ENCODE measurements at places on chromosomes 13 and 19.

- no peak for DNase-seq
These were observed 147.7 kb downstream of the GGACT start for GRCh38 chr13:100440751-100441425.

GRCh38 chr13:111975539-111976473 is 91.1 kb upstream of the SOX1 start:
- no peak for DNase-seq

DNA sequence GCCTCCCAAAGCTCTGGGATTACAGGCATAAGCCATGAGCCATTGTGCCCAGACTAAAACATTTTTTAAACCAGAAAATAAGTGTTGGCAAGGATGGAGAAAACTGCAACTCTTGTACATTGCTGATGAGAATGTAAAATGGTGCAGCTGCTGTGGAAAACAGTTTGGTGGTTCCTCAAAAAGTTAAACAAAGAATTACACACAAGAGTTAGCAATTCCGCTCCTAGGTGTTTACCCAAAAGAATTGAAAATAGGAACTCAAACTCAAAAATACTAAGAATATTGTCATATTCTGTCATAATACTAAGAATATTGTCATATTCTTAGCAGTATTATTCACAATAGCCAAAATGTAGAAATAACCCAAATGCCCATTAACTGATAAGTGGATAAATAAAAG is 39.7 kb upstream of the USP12 start:
- no peak for DNase-seq

- no peak for DNase-seq
These were observed 117.6 kb downstream of the DNAJC15 start for GRCh38 chr13:43140985-43141384.

- DNase-seq, result no peak
These were observed 16.1 kb downstream of the SYDE1 start for GRCh38 chr19:15123031-15123890.

DNA sequence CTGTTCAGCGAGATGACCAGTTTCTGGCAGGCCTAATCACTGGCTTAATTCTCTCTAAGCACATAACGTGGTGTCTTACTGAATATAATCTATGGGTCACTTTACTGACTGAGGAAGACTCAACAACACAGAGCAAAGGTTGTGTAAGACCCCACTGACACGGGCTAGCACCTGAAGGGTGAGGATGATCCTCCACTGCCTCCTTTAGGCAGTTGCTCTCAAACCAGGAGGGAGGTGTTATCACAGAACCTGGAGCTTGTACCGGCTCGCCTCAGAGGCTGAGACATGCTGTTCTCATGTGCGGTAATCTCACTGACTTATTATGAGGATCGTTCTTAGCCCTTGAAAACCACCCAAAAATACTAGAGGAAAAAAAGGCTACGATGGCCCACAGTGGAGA is 28.3 kb downstream of the RCBTB2 start:
- no peak for DNase-seq

DNA sequence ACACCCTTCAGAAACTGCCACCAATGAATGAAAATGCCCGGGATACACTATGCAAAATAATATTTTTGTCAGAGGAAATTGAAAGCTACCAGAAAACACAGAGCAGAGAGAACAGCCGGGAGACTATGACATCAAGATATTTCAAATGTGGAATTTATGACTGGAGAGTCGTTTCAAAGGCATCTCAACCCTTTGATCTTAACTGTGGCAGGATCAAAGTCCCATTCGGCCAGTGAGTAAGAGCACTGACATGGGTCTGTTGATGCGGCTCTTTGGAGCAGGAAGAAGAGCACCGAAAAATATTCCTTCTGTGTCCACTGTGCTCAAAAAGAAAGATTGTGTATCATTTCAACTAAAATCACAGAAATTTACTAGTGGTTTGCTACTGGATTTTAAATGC is 201.9 kb downstream of the RFC3 start:
- no peak for DNase-seq

GRCh38 chr19:29812080-29812880 is 489 bp downstream of the CCNE1 start:
- DNase-seq, result peak; percentile 7

- no peak for DNase-seq
These were observed 8.7 kb upstream of the GALP start for GRCh38 chr19:56167064-56167578.

GRCh38 chr19:27815985-27816384 is 1397.0 kb downstream of the UQCRFS1 start:
- DNase-seq, result no peak

- DNase-seq, result peak; percentile 49
These were observed 18.7 kb upstream of the ZNF888 start for GRCh38 chr19:52941941-52942385.

DNA sequence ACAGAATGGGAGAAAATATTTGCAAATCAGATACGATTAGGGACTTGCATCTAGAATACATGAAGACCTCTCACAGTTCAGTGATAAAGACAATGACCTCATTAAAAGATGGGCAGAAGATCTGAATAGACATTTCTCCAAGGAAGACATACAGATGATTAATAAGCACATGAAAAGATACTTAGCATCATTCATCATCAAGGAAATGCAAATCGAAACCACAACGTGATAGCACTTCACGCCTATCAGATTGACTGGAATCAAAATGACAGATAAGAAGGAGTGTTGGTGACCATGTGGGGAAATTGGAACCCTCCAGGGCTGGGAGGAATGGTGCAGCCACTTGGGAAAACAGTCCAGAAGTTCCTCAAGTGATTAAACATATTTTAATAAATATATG is 25.8 kb downstream of the CFAP97D2 start:
- no peak for DNase-seq

DNA sequence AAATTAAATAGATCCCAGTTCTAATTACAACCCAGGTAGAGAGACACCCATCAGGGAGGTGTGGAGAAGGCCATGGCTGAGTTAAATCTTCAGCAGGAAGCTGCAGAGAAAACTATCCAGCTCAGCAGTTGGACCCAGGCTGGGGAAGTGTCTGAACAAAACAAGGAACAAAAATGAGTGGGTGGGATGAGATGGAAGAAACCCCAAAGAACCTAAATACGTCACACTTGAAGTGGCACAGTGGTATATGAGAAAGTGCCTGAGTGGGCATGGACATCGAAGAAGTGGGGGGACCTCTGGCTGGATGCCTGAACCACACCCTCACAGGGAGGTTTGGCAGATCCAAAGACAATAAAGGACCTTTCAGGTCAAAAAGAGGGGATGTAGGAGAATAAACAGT is 3.5 kb upstream of the EPHX3 start:
- DNase-seq, result no peak

DNA sequence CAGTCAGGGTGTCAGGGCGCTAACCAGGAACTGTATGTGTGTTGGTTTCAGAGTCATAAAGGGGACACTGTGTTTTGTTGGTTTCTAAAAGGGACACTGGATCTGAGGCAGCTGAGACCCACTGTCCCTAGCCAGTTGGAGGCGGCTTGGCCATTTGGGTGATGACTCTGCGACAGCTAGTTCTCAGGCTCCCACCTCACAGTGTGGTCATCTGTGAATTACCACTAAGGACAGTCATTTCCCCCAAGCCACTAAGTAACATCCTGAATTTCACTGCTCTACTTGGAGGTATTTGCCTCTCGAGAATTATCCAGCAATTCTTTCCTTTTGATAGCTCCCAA is 51.5 kb downstream of the EPS15L1 start:
- no peak for DNase-seq

GRCh38 chr13:91456837-91457236 is 58.4 kb downstream of the GPC5 start:
- no peak for DNase-seq

GRCh38 chr19:5983367-5983955 is 5.5 kb upstream of the RANBP3 start:
- no peak for DNase-seq

GRCh38 chr13:94030415-94031119 is 448.9 kb downstream of the DCT start:
- no peak for DNase-seq

GRCh38 chr19:17319473-17320238 is 10.3 kb downstream of the DDA1 start:
- DNase-seq, result no peak

DNA sequence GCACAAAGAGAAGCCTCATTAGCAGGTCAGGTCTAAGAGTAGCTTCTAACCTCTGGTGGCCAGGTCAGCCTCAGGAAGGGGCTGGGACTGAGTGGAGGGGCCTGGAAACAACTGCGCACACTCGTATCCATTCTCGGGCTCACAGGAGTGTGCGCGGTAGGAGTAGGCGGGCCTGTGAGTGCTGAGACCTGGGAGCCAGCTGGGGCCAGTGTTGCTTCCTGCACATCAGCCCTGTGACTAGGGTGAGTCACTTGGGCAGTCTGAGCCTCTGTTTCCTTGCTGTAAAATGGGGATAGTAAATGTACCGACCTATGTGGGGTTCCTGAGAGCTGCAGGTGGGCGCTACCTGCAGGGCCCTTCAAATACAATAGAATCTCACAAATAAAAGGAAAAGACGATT is 26.9 kb downstream of the SIN3B start:
- DNase-seq, result no peak

DNA sequence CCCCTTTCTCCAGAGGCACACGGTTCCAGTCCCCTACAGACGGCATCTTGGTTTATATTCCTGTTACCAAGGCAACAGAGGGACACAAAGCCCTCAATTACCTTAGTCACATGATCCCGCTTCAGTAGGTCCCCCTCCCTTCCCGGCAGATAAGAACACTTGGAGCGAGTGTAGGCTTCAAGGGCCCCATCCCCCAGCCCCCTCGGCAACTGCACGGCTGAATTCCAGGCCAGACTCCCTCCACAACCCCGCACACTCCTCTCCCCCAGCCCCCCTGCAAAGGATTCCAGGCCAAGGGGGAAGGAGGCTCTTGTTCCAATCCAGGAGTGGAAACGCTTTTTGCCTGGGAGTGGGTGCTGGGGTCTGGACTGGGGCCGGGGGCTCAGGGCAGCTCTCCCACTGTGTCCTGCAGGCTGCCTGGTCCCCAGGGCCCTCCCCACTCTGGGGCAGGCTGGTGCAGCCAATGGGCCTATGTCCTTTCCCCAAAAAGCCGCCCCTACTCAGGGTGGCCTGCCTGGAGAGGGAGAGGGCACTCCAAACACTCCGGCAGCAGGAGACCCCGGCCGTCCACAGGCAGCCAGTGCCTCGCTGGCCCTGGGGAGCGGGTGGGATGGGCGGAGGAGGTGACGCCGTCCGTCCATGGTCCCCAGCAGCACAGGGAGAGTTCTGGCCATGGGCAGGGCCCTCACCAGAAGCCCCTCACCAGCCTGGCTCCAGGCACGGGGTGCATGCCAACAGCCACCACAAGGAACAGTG is 62.6 kb downstream of the MLLT1 start:
- DNase-seq, result no peak

GRCh38 chr13:112980434-112980833 is 11.4 kb downstream of the MCF2L start:
- DNase-seq, result no peak

- no peak for DNase-seq
These were observed 13.8 kb downstream of the COL5A3 start for GRCh38 chr19:9996541-9996940.

GRCh38 chr19:17549085-17549740 is 6.2 kb upstream of the COLGALT1 start:
- DNase-seq, result no peak

GRCh38 chr13:74272826-74273225 is 138.6 kb upstream of the KLF12 start:
- DNase-seq, result no peak

DNA sequence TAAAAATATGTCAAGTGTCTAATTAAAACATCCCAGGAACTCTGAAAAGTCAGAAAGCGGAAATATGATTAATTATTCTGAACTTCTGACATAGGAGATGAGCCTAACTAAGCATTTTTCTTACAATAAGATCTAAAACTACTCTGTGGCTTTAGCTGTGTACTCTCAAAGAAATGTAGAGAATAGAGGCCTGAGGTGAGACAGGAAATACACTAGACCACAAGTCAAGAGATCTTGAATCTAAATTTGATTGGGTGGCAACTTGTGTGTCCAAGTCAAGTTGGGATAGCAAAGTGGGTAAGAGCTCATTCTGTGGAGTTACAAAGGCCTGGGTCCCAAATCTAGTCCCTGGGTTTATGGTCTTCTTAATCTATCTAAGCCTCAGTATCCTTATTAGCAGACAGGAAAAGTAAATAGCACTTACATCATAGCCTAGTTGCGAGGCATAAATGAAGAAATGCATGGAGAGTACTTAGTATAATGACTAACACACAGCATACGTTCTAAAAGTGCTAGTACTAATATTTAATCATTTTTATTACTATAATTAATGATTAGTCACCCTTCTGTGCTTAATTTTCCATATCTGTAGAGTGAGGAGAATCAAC is 9.4 kb upstream of the LRRC63 start:
- no peak for DNase-seq

DNA sequence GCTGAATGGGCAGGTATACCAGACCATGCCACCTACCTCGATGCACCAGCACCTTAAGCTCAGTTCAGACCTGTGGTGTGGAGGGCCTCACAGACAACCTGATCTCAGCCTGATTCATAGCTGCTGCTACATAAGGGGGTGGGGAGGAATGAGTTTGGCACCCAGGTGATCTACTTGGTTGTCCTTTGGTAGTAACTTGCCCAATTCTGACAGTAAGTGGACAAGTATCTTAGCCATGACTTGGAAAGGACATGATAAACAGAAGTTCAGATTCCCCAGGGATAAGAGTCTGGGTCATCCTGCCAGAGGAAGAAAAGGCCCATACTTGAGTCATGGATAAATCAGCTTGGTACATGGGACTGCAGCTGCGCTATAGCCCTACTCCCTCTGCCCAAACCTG is 28.4 kb upstream of the SOHLH2 start:
- DNase-seq, result no peak

GRCh38 chr13:31540281-31540680 is 199.0 kb upstream of the RXFP2 start:
- DNase-seq, result no peak

DNA sequence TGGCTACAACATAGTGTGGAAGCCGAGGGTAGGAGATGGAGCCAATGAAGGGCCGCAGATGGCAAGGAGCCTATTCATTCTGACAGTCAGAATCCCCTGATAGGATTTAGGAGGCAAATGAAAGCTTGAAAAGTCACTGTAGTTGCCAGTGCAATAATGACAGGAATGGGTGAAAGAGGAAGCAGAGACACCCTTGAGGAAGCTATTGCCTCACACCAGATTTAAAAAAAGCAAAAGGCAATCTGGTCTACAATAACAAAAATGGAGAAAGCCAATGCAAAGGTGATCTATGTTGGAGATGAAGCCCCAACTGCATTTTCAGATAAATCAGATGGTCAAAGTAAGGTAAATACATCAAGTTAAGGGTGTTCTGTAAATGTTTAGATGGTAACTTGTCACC is 158.5 kb downstream of the TUBA3C start:
- no peak for DNase-seq

- DNase-seq, result no peak
These were observed 5.4 kb upstream of the ZNF765 start for GRCh38 chr19:53389571-53389970.

- no peak for DNase-seq
These were observed 1.0 kb downstream of the FSTL3 start for GRCh38 chr19:677201-677600.

DNA sequence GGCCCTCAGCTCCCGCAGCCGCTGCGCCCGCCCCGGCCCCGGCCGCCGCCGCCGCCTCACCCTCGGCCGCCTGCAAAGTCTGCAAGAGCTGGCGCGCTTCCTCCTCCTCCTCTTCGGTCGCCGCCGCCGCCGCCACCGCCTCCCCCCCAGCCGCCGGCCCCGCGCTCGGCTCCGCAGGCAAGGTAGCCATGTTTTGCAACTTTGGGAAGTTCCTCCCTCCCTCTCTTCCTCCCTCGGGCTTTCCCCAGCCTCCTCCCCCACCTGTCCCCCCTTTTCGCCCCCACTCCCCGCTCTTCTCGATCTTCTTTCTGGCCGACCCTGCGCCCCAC is 433 bp downstream of the SIX5 start:
- no peak for DNase-seq

Measured in CD4-positive, alpha-beta T cell (primary cell).